ENCODE measurements at places on chromosomes 13 and 19.
A peak's percentile ranks its signal among the peaks of the same experiment; 100 is the strongest.

DNA sequence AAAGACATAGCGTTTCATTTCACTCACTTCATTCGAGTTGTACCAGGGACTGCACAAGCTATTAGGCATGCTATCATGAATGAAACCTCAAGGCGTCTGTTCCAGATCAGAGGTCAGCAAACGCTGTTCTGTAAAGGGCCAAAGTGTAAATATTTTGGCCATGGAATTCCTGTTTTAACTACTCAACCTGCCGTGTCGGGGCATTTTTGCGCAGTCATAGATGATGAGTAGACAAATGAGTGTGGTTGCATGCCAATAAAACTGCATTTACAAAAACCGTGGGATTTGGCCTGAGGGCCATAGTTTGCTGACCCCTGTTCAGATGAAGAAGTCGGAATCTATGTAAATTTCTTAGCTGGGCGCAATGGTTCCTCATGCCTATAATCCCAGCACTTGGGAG, 6.5 kb downstream of the INSR start:
- no peak for DNase-seq

DNA sequence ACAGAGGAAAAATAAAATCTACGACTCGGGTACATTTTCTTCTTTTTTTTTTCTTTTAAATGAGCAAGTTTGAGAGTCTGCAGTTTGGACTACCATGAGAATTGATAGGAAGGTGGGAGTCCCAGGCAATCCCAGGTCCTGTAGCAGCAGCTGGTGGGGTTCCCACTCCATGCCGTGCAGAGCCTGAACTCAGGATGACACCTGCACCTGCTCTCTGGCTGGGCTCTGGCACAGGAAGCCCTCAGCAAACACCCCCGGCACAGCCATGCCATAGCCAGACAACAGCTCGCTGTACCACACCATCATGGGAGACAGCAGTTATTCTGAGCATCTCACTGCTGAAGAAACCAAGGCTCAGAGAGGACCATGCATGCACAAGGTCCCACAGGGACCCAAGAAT, 6.2 kb upstream of the GP6 start:
- DNase-seq = no peak

- peak; percentile 57 for DNase-seq
Observed at GRCh38 chr13:32426990-32427851, 709 bp downstream of the N4BP2L1 start.

- no peak for DNase-seq
Observed at GRCh38 chr19:50300814-50301606, 28.2 kb downstream of the KCNC3 start.

DNA sequence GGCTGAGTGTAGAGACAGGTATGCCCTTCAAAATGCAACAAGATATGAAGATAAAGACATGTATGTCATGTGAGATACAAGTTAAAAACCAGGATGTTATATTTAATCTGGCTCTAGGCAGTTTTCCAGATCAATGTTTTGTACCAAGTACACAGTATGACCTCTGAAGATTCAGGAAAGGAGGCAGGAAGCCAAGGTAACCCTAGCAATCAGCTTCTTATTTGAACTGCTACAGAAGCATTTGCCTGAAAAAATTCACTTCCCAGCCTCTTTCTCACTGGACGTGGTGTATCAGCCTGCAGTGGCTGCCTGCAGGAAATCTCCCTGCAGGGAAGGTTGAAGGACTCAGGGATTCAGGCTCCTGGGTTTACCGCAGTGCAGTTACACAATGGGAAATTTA, 24.1 kb downstream of the OLFM4 start:
- no peak for DNase-seq

DNA sequence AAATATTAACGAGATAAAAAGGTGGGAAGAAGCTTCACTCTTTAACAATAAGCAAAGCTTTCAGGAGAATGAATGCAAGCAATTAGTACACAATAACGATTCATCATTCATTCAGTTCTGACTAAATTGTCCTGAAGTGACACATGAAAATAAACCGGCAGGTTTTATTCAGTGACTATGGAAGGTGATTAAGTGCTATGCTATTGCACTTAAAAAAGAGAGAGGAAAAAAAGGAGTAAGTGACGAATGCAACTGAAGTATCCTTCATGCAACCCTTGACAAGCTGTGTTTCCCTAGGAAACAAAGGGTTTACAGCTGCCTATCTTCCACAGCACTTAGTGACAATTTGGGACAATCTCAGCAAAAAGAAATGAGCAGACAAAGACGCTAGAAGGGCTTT, 1.4 kb downstream of the LIG4 start:
- no peak for DNase-seq

DNA sequence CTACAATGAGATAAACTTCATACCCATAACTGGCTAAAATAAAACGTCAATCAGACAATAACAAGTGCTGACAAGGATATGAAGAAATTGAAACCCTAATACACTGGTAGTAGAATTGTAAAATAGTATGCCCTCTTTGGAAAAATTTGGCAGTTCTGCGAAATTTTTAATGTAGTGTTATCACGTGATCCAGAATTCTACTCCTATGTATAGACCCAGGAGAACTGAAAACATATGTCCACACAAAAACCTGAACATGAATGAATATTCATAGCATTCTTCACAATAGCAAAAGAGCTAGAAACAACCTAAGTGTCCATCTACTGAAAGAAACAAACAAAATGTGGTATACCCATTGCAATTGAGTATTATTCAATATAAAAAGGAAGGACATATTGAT, 14.2 kb upstream of the MYO16 start:
- no peak for DNase-seq

DNA sequence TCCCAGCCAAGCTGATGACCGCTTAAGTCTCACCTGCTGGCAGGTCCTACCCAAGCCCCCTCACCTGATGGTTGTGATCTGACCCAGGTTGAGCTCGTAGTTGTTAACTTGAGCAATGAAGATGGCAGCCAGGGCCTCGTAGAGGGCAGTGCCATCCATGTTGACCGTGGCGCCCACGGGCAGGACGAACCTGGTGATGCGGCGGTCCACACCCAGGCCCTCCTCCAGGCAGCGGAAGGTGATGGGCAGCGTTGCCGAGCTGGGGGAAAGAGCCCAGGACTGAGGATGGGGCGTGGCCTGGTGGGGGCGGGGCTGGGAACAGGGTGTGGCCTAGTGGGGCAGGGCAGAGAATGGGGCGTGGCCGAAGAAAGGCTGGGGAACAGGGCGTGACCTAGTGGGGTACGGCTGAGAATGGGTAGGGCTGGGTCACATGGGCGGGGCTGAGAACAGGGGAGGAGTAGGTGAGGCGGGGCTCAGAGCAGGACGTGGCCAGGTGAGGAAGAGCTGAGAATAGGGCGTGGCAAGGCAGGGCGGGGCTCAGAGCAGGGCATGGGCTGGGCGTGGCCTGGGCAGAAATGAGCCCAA, 12.9 kb downstream of the OR7C2 start:
- no peak for DNase-seq

DNA sequence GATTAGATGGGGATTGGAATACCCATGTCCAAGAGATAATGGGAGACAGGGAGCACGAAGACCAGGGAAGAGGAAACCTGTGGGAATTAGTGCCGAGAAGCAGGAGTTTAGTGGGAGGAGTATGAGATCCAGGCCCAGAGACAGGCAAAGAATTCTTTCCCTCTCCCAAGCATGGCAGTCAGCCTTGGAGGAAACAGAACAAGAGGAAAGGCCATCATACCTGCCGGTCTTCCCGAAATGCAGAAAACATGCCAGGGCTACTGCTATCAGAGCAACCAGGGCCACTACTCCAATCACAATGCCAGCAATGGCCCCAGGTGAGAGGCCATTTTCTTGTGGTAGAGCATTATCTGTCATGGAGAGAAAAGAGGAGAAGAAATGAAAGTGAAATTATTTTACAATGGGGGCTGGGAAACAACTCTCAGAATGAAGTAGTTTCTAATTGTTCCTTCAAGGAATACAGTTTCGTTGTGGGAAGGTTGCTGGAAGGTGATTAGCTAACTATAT, 16.1 kb downstream of the CEACAM1 start:
- no peak for DNase-seq

- no peak for DNase-seq
Observed at GRCh38 chr13:21549633-21550032, 54.3 kb downstream of the MICU2 start.

All from T follicular helper cell (primary cell).